ENCODE measurements at places on chromosomes 11 and 22.

- no peak for DNase-seq
These were observed 266.7 kb upstream of the CTSC start for GRCh38 chr11:88604260-88604659.

DNA sequence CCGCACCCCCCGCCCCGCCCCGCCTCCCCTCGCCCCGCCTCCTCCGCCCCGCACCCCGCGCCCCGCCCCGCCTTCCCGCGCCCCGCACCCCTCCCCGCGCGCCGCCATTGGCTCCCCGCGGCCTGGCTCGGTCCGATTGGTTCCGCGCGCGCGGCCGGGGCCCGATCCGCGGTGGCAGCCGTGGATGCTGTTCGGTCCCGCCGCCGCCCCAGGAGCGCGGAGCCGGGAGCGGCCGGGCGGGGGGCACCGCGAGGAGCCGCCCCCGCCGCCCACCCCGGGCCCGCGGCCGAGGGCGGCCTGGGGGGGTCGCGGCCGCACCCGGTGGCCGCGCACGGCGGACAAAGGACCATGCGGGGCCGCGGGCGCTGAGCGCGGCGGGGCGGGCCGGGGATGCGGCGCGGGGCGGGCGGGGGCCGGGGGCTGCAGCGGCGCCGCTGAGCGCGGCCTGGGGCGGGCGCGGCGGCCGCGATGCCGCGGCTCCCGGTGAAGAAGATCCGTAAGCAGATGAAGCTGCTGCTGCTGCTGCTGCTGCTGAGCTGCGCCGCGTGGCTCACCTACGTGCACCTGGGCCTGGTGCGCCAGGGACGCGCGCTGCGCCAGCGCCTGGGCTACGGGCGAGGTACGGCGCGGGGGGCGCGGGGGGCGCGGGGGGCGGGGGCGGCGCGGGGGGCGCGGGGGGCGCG is at the start of gene B4GALNT4:
B4GALNT4 (plus strand) TSS at position 164 of the 683 bp plus-strand sequence; CDS start at position 469, 305 bp downstream.
- peak; percentile 80 for DNase-seq

GRCh38 chr22:45692549-45692948 is 20.9 kb downstream of the ATXN10 start:
- no peak for DNase-seq

DNA sequence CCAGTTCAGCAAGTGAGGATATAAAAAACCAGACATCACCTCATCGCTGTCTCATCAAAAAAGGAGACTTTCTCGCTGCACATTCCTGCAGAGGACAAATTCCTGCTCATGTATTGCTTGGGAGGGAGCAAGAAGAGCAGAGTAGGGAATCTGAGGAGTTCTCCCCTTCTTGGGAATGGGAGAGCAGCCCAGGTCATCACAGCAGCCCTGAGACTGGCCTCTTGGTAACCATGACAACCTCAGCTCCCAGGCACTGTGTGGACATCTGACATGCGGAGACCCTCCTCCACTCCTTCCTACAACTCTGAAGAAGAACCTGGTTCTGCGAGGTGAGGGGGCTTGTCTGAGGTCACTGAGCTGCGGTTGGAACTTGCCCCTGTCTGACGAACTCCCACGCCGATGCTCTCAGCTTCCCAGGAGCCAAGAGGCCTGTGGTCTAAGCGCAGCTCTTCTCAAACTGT is 17.9 kb downstream of the RFPL1 start:
- DNase-seq = no peak

GRCh38 chr22:39974065-39974464 is 13.9 kb downstream of the TMA7B start:
- no peak for DNase-seq

DNA sequence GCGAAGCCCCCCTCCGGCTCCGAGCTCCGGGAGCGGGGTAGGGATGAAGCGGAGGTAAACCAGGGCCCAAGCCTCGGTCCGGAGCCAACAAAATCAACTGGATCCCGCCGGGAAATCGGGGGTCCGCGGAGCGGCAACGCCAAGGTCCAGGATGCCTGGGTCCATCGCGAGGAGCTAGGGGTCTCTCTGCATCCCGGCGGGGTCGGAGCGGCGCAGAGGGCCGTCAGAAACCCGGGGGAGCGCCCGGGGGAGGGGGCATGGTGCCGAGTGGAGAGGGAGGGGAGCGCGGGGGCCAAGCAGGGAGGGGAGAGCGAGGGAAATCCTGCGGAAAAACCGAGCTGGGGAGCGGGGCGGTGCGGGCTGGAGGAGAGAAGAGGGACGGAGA is 51.8 kb downstream of the SLC22A12 start:
- no peak for DNase-seq

DNA sequence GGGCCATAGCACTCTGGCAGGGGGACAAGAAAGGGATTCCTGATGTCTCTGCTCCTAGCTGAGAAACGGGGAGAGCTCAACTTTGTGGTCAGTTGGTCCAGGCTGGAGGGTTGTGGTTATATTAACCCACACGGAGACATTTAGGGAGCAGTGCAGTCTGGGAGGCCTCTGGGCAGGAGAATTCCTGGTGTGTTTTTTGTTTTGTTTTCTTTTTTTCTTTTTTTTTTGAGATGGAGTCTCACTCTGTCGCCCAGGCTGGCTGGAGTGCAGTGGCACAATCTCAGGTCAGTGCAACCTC is 88.0 kb upstream of the SHISAL1 start:
- no peak for DNase-seq

- DNase-seq = no peak
These were observed at the start of gene LRRN4CL for GRCh38 chr11:62689421-62690183. TSS of gene LRRN4CL (minus strand) at chr11:62689530. CDS start at chr11:62688508, 1,022 bp downstream.

GRCh38 chr11:9752091-9752490 is 88.2 kb downstream of the SWAP70 start:
- DNase-seq = no peak

DNA sequence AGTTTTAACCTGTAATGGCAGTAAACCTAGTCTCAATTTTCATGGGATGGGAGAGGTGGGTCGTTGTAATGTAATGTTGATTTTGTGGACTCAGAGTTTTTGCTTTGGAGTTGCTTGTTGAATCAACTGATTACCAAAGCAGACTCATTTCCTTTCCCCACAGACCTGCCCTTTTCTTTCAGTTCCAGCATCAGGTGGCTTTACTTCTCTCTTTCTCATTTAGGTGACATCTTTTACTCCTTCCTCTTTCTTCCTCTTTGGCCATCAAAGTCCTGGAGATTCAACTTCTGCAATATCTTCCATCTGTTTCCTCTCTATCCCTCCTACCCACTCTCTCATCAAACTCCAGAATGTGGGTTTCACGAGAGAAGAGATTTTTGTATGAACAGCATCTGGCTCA is 313.9 kb downstream of the TMEM135 start:
- no peak for DNase-seq

DNA sequence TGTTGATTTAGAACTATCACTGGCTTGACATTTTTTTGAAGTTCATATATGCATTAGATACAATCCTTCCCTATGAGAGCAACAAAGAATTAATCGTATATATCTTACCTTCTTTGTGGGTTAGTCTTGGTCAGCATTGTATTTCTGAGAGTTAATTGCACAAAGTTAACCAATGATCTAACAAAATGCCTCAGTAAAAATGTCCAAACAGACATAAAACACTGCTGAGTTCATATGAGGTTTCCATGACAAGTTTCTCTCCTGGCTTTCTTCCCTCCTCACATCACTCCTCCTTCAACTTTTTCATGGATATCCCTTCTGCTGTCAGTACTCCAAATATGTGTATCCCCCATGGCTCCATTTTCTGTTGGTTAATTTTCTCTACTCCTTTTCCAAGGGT is 9.0 kb downstream of the MAP6 start:
- no peak for DNase-seq

- no peak for DNase-seq
These were observed 162.0 kb upstream of the GUCY1A2 start for GRCh38 chr11:107180236-107180635.

- no peak for DNase-seq
These were observed 47.5 kb upstream of the POU2AF1 start for GRCh38 chr11:111426617-111427016.

DNA sequence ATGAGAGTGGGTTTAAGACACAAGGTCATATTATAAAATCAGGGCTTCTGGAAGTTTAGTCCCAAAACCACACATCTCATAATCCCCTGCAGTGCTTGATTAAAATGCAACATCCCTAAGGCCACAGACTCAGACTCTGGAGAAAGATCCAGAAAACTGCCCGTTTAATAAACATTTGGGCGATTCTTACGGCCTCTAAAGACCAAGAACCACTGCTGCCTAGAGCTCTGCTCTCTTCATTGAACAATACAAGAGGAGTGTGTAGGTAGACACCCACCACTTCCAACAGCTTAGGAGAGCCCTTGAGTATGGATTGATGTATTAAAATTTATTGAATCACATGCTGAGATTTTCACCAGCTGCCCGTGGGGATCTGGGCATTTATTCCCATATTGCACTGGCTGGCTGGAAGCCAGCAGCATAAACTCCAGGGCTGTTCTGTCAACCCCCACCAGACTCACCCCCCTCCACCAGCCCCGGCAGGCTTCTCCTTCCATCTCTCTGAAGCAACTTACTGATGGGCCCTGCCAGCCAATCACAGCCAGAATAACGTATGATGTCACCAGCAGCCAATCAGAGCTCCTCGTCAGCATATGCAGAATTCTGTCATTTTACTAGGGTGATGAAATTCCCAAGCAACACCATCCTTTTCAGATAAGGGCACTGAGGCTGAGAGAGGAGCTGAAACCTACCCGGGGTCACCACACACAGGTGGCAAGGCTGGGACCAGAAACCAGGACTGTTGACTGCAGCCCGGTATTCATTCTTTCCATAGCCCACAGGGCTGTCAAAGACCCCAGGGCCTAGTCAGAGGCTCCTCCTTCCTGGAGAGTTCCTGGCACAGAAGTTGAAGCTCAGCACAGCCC is 749 bp upstream of the BEST1 start:
- DNase-seq = peak; percentile 94

GRCh38 chr22:19705181-19705934 is 8.9 kb upstream of the SEPTIN5 start:
- DNase-seq = no peak

GRCh38 chr22:48841881-48842582 is 985.6 kb downstream of the BRD1 start:
- no peak for DNase-seq

GRCh38 chr11:14357881-14358728 is 878 bp downstream of the RRAS2 start:
- DNase-seq = no peak

DNA sequence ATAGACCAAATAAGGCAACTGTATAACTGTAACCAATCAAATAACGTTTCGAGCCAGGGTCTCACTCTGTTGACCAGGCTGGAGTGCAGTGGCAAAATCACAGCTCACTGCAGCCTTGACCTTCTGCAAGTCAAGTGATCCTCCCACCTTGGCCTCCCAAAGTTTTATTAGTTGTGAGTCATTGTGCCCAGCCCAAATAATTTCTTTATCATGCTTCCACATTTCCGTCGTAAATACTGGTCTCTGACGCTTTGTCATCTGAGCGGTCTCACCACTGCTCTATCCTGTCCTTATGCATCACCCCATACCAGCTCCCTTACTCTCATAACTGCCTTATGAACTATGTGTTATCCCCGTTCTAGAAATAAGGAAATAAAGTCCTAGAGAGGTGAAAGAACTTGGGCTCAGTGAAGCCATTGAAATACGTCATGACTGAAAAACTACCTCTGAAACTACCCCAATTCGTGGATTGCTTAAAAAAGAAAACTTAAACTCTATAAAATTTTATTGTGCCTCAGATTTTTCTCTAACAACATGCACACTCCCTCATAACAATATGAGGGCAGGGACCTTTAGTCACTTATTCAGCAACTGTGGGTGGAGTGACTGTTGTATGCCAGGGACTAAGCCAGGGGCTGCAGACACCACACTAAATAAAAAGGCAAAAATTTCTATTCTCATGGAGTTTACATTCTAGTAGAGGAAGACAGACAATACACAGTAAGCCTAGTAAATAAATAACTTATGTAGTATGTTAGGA is 15.8 kb upstream of the RTN4RL2 start:
- no peak for DNase-seq

- DNase-seq = no peak
These were observed 1394.0 kb downstream of the BRD1 start for GRCh38 chr22:48433647-48434046.

DNA sequence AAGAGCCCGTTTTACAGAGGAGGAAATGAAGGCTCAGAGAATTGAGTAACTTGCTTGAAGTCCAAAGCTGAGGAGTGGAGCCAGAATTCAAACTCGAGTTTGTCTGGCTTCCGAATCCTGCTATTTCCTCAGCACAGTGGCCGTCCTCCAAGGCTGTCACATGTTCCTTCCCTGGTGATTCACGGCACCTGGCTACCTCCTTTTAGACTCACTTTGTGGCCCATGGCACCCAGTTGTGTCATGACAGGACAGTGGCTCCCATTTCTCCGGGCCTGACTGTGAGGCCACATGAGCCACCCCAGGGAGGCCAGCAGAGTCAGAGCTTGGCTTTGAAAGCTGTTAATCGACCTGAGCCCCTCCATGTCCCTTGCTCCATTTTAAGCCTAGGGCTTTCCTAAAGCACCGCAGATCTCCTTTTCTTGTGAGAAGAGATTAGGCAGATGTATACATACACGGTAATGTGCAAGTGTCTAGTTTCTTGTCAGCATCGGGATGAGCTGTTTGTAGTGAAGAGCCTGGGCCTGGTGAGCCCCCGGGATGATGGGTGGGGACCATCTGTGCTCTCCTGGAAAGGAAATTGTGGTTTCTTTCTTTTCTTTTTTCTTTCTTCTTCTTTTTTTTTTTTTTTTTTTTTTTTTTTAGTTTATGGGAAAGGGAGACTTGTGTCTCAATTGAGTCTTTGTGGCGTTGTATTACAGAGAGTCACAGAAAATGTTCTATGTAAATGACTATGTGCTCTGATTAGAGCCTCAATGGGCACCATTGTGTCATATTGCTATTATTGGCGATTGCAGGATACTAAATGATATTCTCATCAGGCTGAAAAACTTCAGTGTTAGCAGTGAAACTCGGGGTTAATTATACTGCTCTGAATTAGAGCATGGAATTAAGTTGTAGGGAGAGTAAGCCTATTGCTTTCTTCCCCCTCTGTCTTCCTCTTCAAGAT is 54.8 kb downstream of the PTPRJ start:
- peak; percentile 74 for DNase-seq

DNA sequence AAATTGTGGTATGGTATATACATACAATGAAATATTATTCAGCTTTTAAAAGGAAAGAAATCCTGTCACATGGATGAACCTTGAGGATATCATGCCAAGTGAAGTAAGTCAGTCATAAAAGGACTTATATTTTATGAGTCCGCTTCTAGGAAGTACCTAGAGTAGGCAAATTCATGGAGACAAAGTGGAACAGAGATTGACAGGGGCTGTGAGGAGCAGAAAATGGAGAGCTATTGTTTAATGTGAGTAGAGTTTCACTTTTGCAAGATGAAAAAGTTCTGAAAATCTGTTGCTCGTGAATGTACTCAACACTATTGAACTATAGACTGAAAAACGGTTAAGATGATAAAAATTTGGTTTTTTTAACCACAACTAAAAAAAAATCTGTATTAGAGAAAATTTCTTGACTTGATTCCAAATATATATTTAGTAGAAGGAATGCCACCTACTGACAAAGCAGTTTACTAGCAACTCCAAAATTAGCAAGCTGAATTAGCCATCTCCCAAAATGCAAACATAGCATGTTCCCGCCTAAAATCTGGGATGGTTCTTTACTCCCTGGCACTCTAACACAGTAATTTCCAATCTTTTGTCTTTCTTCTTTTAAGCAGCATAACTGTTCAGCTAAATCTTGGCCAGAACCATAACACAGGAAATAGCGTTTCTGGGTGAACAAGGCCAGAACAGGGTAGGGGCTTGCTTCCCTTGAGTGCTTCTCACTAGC is 1.5 kb downstream of the UFD1 start:
- no peak for DNase-seq

Data from midbrain (tissue), 1 donor.